ENCODE measurements at places on chromosomes 3 and 15. TPM values are rescaled to one million over a fixed set of nuclear protein-coding genes. Genes with fewer than 3 reads are reported as not detected.

Gene GOLGA8R
- total RNA-seq, result 4.7 TPM

Gene EPM2AIP1
- 22.1 TPM for total RNA-seq

Gene CHRNA7
- total RNA-seq, result 1.1 TPM

Gene BUB1B
- total RNA-seq, result 0.43 TPM

Gene NR1I2
- 0.08 TPM for total RNA-seq

Gene C3orf49
- total RNA-seq, result not detected

Gene SLC6A11
- total RNA-seq, result not detected

Gene EPHB1
- 1.1 TPM for total RNA-seq

Gene GOLGA8M
- 1.9 TPM for total RNA-seq

Gene BCHE
- 0.81 TPM for total RNA-seq

Gene SPG21
- total RNA-seq, result 53.6 TPM

Gene XIRP1
- total RNA-seq, result 1,123 TPM

Gene ISL2
- total RNA-seq, result not detected

Gene ALDH1A3
- total RNA-seq, result 7.8 TPM

Gene SLC24A1
- 3.0 TPM for total RNA-seq

Gene PCOLCE2
- total RNA-seq, result 42.2 TPM

Gene CFAP91
- 0.57 TPM for total RNA-seq

Gene IGSF11
- total RNA-seq, result 1.8 TPM

Gene HTD2
- 12.9 TPM for total RNA-seq

Gene PLXNB1
- 43.4 TPM for total RNA-seq

Gene IL17RD
- 4.3 TPM for total RNA-seq

Gene NPAP1
- total RNA-seq, result not detected

Measured in cardiac septum (tissue), 1 donor.